HS-27A (cell line): ENCODE measurements at places on chromosomes 2 and 18.

- DNase-seq, result no peak
These were observed 46.4 kb upstream of the GALNT3 start for GRCh38 chr2:165840333-165840958.

GRCh38 chr18:2680216-2680792 is 24.8 kb downstream of the SMCHD1 start:
- no peak for DNase-seq

DNA sequence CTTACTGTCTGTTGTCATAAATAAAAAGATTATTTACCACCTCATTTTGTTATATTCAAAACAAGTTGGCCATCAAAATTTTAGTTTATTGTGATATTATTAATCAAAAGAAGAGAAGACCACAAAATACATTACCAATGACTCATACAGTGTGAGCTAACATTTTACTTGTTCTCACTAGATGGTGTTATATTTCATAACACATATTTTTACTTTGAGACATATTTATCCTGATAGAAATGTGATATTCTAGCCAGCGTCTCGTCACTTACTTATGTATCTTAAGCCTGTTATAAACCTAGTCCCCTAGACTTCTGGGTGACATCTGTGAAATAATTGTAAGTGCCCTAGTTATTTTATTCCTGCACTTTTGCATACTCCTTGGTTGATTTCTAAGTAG is 263.2 kb downstream of the CDH7 start:
- DNase-seq, result no peak

DNA sequence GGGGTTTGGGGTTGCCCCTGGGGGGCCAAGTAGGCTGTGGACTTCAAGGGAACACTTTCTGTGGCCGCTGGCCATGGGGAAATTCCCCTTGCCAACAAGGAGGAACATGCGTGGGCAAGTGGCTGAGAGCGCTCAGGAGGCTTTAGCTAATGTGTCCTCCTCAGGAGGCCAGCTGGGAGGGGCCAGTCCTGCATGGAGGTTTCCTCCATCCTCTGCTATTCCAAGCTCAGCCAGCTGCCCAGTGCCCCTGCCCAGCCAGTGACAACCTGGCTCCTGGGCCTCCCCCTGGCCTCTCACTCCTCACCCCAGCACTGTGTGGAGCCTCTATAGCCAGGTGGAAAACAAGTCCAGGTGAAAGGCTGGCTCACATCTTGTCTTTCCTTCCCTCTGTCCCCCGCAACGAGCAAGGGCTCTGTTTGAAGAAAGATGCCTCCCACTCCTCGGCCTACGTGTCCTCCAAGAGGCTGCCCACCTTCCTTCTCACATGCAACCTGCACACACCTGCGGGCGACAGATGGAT is 64.4 kb upstream of the DAPL1 start:
- DNase-seq, result no peak

DNA sequence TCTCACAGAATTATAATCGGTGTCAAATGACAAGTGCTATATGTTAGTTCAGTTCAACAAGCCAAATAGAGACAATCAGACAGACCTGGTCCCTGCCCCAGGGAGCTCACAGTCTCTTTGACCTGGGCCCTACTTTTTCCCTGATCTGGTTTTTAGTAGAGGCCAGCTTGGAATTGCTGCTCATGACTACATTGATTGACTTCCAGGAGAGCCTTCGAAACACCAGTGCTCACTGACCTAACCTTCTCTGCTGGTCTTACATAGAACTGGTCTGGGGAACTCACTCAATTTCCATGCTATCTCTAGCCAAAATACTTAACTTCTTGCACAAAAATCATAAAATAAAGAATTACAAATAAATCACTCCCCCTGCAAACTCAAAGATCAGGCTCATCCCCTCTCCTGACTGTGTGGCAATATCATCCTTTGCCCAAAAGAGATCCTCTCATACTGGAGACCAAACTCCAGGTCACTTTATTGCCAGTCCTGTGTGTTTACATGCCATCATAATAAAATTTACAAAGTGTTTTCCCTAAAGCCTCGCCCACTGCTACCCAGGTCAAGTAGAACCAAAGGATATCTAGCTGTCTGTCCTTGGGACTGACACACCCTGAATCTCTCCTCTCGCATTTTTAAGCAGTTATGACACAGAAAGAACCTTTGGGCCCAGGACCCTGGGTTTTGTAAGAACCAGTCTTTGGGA is 53.2 kb downstream of the PROC start:
- DNase-seq, result no peak

DNA sequence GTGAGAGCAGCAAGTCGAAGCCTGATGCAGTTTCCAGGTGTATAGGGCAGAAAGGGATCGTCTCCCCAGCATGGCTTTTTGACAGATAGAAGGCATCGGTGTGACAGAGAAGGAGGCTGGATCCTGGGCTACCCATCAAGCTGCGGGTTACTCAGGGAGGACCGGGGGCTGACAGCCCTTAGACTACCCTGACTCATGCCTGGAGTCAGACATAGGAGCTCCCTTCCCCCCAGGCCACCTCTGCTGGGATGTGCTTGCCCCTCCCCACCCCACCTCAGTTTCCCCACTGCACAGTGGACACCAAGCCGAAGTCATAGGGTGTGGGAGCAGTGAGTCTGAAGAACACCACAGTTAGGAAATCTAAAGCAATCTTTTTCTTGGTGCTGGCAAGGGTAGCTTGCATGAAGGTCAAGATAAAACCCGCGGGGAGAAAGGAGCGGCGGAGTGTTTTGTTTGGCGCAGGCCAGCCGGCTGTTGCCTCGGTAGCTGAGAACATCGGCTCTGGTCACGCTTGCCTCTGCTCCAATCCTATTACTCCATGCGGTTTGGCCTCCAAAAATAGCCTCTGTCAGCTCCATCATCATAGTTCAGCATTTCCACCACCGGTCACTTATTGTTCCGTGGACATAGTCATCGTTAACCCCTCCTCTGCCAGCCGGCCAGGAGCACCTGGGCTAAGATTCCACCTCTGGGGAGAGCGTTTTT is 169.2 kb upstream of the GLI2 start:
- no peak for DNase-seq

- peak; percentile 26 for DNase-seq
These were observed 78.9 kb downstream of the GNAL start for GRCh38 chr18:11767935-11768334.

GRCh38 chr2:46574457-46575355 is 95.3 kb downstream of the TMEM247 start:
- DNase-seq, result no peak

DNA sequence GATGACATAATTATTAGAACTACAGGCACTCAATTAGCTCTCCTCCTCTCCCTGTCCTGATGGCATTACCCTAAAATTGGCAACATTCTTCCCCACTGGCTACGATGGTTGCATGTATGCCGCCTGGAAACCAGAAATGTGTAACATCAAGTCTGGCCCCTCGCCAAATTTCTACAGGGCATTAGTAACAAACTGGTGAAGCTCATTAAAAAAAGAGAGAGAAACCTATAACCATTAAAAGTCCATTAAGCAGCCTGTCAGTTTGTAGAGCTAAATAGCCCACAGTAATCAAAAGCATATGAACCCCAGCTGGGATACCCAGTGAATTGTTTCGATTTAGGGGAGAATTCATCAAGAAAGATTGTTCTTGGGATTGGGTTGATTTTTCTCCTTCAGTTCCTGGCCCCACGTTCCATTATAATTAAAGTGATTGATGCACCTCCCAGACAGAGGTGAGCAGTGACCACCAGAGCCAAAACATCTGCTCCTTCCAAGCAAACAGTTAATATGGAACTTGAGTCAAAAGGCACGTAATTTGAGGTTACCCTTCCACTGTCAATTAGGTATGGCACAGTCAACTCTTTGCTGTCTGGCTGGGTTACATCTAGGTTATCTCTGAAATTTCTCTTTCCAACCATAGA is 208.6 kb downstream of the C1D start:
- DNase-seq, result no peak

GRCh38 chr2:206176121-206176520 is 16.4 kb downstream of the EEF1B2 start:
- DNase-seq, result no peak

GRCh38 chr2:47777277-47777937 is 5.5 kb upstream of the MSH6 start:
- no peak for DNase-seq

- no peak for DNase-seq
These were observed 102.2 kb downstream of the CAPN13 start for GRCh38 chr2:30705056-30705455.

- DNase-seq, result no peak
These were observed 3.1 kb upstream of the ZEB2 start for GRCh38 chr2:144522897-144523595.

GRCh38 chr18:49980896-49981295 is 167.6 kb upstream of the ACAA2 start:
- no peak for DNase-seq

DNA sequence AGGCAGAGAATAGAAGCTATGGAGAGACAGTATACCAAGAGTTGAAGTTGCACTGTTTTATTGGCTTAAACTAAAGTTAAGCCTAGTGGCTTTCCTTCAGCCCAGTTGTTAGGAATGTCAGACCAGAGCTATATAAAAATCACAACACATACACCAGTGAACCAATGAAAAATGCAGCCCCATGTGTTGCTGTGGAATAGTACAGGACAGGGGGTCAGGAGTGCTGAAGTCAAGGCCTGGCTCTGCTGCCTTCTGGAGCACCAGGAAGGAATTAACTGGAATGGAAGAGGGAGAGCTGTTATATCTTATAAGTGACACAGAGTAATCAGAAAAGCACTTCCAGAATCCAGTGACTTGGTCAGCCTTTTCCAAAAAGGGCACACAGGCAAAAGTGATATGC is 58.9 kb downstream of the OSR1 start:
- no peak for DNase-seq

DNA sequence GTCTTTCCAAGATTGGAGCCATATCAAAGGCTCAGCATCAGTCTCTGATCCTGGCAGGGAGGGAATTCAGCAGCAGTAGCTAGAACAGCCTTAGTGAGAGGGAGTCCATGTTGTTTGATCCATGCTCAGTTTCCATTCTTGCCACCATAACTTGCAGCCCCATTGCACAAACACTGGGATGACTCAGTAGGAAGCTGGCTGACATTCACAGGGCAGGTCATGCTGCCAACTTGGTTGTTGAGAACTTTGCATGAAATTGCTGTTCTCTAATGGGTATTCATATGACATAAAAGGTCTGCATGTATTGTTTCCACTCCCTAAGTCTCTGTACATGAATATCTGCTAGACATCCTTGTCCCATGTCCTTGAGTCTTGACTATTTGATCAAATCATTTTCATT is 29.9 kb upstream of the STAT4 start:
- DNase-seq, result no peak

DNA sequence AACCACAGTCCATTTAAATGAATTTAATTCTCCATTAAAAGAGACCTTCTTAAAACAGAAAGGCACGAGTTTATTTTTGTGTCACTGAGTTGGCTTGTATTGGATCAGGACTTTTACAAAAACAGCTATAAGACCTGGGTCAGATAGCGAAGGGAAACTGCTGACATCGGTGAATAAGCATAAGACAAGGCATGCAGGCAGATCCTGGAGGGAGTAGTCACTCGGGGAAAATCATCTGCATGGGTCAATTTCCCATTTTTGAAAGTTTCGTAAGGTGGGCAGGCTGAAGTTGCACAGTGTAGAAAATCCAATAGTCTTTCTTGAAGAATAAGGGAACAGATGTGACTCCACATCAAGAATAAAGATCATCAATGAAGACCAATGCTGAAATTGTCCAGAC is 12.9 kb downstream of the IL36B start:
- no peak for DNase-seq

- no peak for DNase-seq
These were observed 1.3 kb upstream of the LRP2 start for GRCh38 chr2:169363560-169364150.
